NCI-H460 (cell line): ENCODE measurements at places on chromosomes 3 and 15. TPM values are rescaled to one million over a fixed set of nuclear protein-coding genes. Genes with fewer than 3 reads are reported as not detected.
A peak's percentile ranks its signal among the peaks of the same experiment; 100 is the strongest.

GOLGA8G gene
- not detected in 2 replicates for total RNA-seq

PXYLP1 gene
- 5.1 and 5.8 TPM in 2 replicates for total RNA-seq

FOXB1 gene
- total RNA-seq, result 0.05 and 0.09 TPM in 2 replicates

CSTA gene
- 6.5 and 8.3 TPM in 2 replicates for total RNA-seq

ST3GAL6 gene
- 1.3 TPM in 1 of 2 replicates, not detected in the other for total RNA-seq

PLA2G4D gene
- total RNA-seq, result not detected in 2 replicates

DISP2 gene
- total RNA-seq, result 0.12 and 1.0 TPM in 2 replicates

GALNT15 gene
- 0.07 and 0.09 TPM in 2 replicates for total RNA-seq

CAMKV gene
- 0.26 TPM in 1 of 2 replicates, not detected in the other for total RNA-seq

RLBP1 gene
- total RNA-seq, result not detected in 2 replicates

TMEM266 gene
- total RNA-seq, result not detected in 2 replicates

IQCF5 gene
- total RNA-seq, result not detected in 2 replicates

MGLL gene
- 1.6 and 2.0 TPM in 2 replicates for total RNA-seq

SH3GL3 gene
- total RNA-seq, result 0.37 TPM in 1 of 2 replicates, not detected in the other

CCDC54 gene
- total RNA-seq, result not detected in 2 replicates

AADACL2 gene
- not detected in 2 replicates for total RNA-seq

ZBED2 gene
- not detected in 2 replicates for total RNA-seq

ADCY5 gene
- total RNA-seq, result 0.20 TPM in 1 of 2 replicates, not detected in the other

GABRB3 gene
- 0.92 and 1.3 TPM in 2 replicates for total RNA-seq

EIF4E3 gene
- 3.9 and 4.3 TPM in 2 replicates for total RNA-seq

ANKUB1 gene
- not detected in 2 replicates for total RNA-seq

DNA sequence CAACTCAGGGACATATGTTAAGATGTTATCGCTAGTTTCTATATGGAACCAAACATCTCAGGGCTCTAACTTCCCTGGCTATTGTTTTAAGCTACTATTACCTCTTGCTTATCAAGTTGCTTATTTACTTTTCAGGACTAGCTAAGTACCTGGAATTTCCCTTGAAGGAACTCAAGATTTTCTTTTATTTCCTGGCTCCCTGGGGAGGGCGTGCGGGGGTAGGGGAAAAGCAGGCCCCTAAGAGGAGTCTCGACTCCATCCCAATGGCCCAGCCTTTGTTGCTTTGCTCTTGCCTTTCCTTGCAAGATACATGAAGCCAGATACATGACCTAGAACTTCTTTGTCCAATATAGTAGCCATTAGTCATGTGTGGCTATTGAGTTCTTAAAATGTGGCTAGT lies 76.9 kb upstream of the STXBP5L start:
- no peak for DNase-seq

DNA sequence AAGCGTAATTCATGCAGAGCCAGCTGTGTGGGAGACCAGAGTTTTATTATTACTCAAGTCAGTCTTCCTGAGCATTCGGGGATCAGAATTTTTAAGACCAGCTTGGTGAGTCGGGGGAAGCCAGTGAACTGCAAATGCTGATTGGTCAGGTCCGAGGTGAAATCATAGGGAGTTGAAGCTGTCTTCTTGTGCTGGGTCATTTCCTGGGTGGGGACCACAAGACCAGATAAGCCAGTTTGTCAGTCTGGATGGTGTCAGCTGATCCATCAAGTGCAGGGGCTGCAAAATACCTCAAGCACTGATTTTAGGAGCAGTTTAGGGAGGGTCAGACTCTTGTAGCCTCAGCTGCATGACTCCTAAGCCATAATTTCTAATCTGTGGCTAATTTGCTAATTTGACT lies 228.1 kb upstream of the ATP10A start:
- DNase-seq, result no peak

DNA sequence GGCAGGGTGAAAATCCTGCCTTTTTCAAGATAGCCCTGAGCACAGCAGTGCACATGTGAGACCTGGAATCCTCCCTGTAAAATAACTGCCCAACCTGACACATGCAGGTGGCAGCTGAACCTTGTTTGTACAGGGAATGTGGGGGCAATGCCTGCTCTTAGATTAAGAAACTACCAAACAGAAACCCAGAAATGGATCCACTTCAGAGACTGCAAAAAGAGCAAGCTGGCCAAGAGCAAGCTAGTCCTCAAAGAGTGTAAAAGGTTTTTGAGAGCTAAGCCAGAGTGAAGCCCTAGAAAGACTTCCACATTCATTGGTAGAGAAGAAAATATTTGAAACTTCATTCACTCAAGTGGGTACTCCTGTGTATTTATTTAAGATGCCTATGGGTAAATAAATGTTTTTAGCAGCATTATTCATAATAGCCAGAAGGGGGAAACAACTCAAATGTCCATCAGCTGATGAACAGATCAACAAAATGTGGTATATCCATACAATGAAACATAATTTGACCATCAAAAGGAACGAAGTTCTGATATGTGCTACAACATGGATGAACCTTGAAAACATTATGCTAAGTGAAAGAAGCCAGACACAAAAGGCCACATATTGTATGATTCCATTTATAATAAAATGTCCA lies 96.0 kb upstream of the TSC22D2 start:
- DNase-seq, result no peak

DNA sequence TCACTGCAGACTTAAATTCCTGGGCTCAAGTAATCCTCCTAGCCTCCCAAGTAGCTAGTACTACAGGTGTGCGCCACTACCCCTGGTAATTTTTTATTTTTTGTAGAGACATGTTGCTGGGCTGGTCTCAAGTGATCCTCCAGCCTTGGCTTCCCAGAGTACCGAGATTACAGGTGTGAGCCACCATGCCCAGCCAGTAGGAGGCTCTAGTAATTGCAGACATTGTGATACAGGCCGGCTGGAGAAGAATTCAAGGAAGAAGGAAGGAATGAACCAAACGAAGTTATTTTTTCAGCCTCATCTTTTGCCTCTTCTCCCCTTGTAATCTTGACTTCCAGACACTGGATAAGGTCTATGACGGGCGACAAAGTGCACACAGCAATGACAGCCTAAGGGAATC lies 3.2 kb upstream of the PPP4R2 start:
- no peak for DNase-seq

GRCh38 chr15:78625606-78626280 lies 4.9 kb upstream of the CHRNA3 start:
- DNase-seq, result no peak

GRCh38 chr3:139332092-139332491 lies 11.7 kb upstream of the MRPS22 start:
- DNase-seq, result no peak

DNA sequence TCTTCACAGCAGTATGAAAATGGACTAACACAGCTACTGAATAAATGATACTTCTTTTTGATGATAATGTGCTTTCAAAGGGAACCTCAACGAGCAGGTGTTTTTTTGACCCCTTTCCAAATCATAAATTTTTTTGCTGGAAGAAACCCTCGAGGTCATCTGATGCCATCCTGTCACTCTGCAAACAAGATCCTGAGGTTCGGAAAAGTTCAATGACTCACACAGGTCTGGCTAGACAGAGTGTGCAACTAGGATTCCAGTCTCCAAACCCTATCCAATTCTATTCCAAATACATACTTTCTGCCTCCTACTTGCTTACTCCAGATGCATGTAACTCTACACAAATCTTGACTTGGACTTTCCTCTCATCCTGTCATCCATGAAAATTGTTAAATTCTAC lies 124.7 kb downstream of the NEDD4 start:
- DNase-seq, result no peak

GRCh38 chr3:191303596-191303995 lies 25.6 kb upstream of the CCDC50 start:
- DNase-seq, result no peak

GRCh38 chr15:33310481-33311311 lies at the start of gene RYR3:
Gene RYR3 (plus strand): TSS chr15:33310967. CDS start chr15:33311046, 79 bp downstream.
- no peak for DNase-seq

DNA sequence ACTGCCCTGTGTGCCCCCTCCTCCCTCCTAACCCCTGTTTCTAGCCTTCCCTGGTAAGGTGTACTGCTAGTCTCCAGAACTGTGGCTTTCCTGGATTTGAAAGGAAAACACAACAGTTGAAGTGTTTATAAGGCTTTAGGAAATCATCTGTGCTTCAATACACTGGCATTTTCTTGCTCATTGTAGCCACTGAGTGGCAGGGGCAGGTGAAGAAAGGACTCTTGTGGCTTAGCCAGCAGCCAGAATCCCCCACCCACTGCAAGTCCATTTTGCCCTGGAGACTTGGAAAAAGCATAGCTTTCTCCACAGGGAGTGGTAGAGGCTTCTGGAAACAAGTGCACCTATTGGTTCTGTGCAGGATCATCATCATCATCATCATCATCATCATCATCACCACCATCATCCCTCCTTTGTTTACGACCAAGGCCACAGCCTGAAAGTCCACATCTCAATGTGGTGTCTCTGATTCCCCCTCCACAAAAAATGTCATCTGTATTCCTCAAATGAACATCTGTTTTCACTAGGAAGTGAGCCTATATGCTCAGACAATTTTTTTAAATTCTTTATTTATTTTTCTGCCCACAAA lies 33.4 kb downstream of the AQP9 start:
- no peak for DNase-seq

- no peak for DNase-seq
Measured at GRCh38 chr15:70016511-70016994, 81.2 kb downstream of the TLE3 start.

DNA sequence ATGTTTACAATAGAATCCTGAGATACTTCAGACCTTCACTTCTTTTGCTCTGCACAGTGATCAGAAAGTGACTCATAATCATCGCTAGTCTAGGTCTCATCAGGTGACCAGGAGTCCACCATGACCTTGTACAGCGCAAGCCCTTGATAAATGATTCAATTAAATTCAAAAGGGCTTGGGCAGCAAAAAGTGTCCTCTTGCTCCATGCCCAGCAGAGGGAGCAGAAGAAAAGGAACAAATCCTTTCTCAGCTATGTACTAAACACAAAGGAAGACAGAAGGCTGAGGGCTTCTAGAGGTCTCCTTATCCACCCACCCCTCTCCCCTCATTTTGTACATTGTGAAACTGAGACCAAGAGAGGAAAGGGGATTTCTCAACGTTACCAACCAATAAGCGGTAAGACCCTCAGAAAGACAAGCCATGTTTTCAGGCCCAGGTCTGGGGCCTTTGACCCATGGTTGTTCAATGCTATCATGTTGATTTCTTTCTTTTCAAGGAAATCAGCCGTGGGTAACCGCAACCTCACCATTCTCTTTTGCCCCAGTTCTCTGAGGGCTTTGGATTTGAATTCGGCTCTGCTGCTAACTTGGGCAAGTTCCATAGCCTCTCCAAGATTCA lies 74.8 kb downstream of the AQP9 start:
- peak; percentile 19 for DNase-seq

DNA sequence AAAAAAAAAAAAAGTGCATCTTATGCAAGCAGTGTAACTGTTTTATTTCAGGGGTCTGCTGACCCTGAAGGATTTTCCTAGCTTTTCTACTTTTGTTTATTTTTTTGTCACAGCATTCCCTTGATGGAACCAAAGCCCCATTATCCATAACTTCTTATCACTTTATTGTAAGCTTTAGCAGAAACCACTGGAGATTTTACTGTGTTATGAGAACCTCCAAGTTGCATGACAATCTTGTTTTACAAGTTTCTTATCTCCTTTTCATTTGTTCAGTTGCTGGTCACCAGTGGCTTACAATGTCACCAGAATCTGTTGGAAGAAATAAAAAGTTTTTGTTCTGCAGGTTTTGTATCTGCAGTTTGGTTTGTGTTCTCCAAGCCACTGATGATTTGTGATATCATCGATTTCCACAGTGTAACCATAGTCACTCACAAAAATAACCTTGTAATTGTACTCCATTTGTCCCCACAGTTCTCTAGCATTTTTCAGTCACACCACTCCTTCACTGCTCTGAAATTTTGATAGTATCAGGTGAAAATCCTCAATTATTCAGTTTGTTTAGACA lies 660.0 kb downstream of the RBMS3 start:
- no peak for DNase-seq

- DNase-seq, result no peak
Measured at GRCh38 chr3:173096994-173097785, 43.8 kb downstream of the SPATA16 start.

DNA sequence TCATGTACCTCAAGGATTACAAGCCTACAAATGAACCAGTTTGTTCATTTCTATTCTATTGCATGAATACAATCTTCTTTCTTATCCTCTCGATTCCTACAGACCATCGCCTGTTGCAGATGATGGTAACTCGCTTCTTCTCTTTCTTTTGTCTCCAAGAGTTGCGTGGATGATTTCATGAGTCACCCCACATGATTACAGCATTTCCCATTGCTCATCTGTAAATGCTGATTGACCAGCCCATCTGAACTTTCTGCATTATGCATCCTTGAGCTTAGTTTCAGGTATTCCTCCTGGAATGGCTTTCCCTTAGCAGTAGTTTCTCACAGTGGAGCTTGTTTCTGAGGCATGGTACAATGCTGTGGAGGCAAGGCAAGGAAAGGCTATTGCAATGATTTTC lies 109.6 kb upstream of the TOPAZ1 start:
- no peak for DNase-seq

- no peak for DNase-seq
Measured at GRCh38 chr3:40518067-40518466, 6.7 kb upstream of the ZNF621 start.

GRCh38 chr3:9441501-9442221 lies 44.2 kb downstream of the SETD5 start:
- DNase-seq, result no peak

DNA sequence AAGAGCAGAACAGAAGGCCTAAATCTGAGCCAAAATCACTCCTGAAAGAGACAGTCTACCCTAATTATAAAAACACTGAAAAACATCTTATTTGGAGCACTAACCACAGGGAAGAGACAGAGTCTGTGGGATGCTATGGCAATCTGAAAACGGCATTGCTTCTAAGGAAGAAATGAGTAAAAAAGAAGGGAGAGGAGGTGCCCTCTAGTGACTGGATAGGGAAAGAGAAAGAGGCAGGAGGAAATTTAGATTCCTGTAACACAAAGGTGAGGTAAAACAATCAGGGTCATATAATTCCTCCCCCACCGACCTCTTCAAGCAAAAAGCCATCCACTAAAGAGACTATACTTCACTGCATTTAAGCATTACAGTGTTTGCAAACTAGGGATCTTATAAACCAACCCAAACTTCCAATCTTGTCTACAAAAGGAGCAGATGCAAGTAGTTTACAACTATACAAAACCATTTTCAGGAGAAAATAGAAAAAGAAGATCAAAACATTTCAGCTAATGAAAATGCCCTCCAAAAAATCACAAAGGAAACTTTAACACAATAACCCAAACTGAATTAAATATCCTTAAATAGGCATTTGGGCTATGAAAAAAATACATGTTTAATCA lies 32.6 kb downstream of the HACD2 start:
- DNase-seq, result peak; percentile 4

- DNase-seq, result peak; percentile 5
Measured at GRCh38 chr15:79091204-79091867, 756 bp upstream of the RASGRF1 start.

GRCh38 chr3:14794435-14794834 lies 24.3 kb upstream of the FGD5 start:
- DNase-seq, result no peak

GRCh38 chr3:16326724-16327349 lies 61.8 kb downstream of the OXNAD1 start:
- DNase-seq, result no peak

DNA sequence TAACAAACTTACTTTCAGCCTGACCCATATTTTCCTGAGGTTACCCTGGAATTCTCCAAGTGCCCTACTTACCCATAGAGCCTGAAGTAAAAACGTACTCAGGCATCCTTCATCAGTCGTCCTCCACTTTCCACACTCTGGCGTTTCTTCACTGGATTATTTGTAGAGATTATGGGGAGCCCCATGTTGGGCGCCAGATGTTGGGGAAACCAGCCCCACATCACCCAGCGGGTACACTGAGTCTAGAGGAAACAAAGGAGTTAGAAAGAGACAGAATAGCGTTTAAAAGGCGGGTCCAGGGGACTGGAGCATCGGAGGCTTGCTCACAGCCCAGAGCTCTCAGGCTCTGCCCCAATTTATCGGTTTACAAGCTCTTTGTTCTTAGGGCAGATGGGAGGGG lies 9.7 kb upstream of the SLC28A2 start:
- no peak for DNase-seq

- no peak for DNase-seq
Measured at GRCh38 chr3:44001072-44001471, 240.6 kb upstream of the TOPAZ1 start.
